ENCODE measurements at places on chromosomes 5 and 9. TPM values are rescaled to one million over a fixed set of nuclear protein-coding genes. Genes with fewer than 3 reads are reported as not detected.

RNF20 gene
- 51.3 TPM for total RNA-seq

DNA sequence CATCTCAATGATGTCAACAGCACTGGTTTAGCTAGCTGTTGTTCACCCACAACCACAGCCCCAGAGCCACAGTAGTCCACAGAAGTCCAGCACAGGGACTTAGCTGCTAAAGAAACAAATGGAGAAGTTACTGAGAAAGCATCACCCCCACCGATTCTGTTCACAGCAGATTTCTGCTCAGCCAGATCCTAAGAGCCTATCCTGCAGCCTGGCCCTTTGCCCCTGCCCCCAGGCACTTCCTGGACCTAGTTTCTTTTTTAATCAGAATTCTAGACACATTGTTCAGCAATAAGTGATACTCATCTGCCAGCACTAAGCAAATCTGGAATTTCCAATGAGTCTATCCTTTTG is 7.4 kb downstream of the B4GALT1 start:
- DNase-seq: no peak

MEF2C gene
- 67.2 TPM for total RNA-seq

DNA sequence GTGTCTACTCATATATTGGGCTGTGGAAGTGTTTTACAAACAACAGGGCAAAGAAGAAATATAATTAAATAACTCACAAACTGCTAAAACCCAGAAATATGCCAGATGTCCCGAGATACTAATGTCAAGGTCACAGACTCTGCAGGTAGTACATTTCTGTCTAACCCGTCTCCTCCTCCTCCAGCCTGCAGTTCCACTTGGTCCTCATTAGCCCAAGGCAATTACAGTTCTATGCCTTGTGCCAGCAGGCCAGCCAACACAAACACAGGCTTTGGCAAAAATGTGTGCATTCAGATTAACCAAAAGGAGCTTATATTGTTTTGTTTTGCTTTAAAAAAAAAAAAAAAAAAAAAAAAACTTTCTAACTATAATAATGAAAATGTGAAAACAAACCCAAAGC is 148.8 kb downstream of the MYO10 start:
- DNase-seq: no peak

DNA sequence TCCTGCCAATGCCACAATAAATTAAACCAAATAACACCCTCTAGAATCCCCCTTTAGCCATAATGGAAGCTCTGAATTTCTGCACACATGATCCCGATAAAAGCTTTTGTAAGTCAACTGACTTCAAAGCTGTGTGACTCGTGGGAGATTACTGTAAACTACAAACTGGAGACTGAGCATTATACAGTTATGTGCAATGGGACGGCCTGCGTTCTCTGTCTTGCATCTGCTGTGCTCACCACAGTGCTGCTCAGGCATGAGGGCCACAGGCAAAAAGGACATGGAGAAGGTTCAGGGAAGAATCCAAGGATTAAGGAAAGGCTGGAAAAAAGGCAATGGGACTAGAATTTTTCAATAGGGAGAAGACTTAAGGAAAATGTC is 184.2 kb downstream of the FANCC start:
- no peak for DNase-seq

PCDHA9 gene
- 0.02 TPM for total RNA-seq

DNA sequence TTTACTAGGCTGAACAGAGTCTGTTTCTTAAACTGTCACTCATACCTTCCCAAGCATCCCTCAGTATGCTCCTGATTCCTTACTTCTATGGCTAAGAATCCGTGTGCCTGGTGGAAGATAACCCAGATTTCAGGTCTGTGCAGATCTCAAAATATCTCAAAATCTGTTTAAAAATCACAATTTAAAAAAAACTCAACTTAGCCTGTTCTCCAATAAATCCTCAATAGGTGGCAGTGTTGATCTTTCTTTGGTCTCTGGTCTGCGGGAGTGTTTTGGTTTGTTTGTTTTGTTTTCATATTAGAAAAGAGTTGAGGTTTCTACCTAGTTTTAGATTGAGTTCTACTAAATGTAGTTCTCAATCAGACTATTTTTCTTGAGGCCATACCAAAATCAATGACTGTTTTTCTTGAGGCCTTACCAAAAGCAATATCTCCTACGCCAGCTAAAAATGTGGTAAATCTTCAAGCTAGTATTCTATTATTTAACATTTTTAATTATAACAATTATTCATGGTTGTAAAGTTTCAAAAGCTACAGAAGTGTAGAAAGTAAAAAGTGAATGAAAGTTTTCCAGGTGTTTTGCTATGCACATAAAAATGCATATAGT is 57.9 kb downstream of the TGFBR1 start:
- DNase-seq: peak; percentile 61

UTP15 gene
- 47.1 TPM for total RNA-seq

- peak; percentile 4 for DNase-seq
These were observed 207.2 kb downstream of the ENC1 start for GRCh38 chr5:74433255-74433895.

DNA sequence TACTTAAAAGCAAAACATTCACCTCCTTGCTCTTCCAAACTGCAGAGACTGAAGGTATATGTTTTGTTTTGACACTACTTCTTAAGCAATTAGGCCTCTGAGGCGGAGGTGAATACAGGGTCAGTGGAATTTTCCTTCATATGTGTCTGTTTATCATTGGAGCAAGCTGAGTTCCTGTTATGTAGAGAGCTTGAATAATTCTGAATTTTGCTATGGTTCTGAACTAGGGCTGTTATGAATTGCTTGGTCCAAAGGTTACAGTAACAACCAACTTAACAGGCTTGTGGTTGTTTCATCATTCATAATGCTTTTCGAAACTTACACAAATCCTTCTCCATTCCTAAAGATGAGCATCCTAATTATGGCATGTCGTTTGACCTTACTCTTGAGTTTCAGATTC is 444.6 kb upstream of the MEF2C start:
- no peak for DNase-seq

DNA sequence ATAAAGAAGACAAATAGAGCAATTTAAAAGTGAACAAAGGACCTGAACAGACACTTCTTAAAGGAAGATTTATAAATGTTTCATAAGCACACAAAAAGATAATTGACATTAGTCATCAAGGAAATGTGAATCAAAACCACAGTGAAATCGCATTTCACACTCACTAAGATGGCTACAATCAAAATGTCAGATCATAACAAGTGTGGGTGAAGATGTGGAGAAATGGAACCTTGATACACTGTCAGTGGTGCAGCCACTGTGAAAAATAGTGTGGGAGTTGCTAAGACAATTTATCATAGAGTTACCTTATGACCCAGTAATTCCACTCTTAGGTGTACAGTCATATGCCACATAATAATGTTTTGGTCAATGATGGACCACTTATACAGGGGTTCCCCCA is 54.5 kb upstream of the HTR4 start:
- DNase-seq: no peak

CCT5 gene
- 405 TPM for total RNA-seq

FCN2 gene
- total RNA-seq: not detected

- peak; percentile 70 for DNase-seq
These were observed at the start of gene GBGT1 for GRCh38 chr9:133163504-133164172. GBGT1 (minus strand) TSS chr9:133163914; CDS start chr9:133162412, 1,502 bp downstream.

FAM153A gene
- 0.41 TPM for total RNA-seq

GRCh38 chr9:88280816-88281382 is 107.3 kb upstream of the SPIN1 start:
- no peak for DNase-seq
